ENCODE measurements at places on chromosomes 7 and 10.

DNA sequence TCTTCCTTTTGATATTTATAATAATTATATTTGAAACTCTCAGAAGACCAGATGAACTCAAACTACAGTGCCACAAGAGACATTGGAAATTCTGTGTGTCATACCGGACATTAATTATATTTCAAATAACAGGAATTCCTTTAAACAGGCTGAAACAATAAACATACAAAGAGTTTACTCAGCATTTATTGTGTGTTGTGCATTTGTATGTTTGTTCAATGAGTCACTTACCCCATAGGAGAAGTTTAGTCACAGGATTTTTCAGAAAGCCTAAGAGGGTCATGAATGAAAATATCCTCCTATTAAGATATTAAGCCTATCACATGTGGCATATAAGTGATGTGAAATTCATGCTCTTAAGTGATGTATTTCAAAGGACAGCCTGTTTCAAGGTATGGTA lies 566.8 kb downstream of the CNTNAP2 start:
- ATAC-seq, result no peak

DNA sequence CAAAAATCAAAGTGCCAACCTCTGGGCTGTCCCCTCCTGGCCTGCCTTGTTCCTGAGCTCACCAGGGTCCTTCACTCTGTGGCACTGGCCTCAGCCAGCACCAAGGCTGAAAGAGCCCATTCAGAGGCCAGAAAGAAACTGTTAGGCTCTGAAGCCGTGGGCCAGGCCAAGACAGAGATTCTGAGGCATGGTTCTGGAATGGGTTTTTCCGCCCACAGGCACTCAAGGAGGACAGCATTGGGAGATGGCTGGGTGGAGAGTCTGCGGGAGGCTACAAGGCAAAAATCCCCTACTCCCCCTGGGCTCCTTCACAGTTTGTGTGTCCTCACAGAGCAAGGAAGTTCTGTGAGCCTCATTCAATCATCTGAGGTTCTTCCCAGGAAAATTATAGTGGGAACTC lies 31.7 kb downstream of the GRIFIN start:
- peak; percentile 21 for ATAC-seq

DNA sequence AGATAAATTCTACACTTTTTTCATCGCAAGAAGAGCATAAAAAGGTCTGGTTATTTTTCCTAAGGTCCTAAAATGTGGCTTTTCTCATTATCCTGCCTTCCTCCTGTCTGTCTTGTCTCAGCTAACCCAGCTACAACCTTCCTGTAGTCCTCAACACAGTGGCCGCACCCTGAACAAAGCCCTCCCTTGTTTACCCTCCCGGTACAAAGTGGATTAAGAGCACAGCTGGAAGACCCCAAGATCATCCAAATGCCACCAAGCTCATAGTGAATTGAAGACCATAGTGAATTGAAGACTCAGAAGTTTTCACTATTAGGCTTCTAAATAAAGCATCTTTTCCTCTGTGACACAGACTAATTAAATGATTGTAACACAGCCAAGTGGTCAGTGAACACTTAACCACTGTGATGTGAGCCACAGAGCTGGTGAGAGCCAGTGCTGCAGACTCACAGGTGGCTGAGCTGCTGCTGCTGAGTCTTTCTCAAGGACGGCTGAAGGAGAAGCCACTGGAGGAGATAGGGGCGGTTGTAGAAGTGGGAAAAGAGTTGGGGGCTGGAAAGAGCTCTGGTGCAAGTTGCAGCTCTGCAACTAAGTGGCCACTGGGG lies 123.6 kb downstream of the ATXN7L1 start:
- ATAC-seq, result no peak

DNA sequence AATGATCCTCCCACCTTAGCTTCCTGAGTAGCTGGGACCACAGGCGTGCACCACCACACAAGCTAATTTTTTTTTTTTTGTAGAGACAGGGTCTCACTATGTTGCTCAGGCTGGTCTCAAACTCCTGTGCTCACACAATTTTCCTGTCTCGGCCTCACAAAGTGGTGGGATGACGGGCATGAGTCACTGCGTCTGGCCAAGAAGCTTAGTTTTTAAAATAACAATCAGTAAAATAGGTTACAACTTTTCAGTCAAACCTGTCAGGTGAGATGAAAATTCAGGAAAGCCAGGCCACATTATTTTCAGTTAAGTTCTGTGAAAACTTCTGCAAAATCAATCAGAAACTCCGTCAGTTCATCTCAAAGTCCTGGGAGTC lies 55.4 kb downstream of the FAM241B start:
- no peak for ATAC-seq

DNA sequence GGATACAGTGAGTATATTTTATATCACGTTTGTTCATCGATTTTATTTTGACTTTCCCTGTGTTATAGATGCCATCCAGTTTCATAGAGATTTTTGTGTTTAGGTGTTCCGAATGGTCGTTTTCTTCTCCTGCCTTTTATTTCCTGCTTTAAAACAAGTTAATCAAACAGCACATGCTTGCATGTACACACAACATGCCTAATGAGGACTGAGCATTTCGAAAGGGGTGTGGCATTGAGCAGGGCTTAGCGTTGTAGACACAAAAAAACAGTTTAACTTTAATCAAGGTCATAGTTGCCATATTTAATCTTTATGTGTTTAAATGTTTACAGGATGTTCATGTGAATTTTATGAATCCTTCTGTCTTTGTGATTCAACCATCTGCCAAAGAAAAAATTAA lies 430.5 kb upstream of the GALNT17 start:
- ATAC-seq, result no peak

DNA sequence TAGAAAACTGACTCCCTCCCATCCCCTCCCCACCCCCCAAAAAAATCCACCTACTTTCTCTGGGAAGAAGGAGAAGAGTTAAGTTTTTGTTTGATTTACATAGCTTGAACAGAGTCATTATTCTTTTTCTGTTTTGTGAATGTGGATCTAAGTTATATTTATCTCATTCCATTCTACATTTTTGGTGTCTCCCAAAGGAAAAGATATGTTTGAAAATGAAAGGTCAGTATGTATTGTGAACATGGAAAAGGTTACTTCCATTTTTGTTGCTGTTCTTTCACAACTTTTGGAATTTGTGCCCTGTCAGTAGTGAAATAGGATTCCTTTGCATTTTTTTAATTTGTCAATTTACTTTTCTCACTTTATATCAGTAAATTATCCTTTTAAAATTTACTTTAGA lies 547.9 kb downstream of the SUGCT start:
- ATAC-seq, result peak; percentile 15
